Activated T-cell treated with anti-CD3 and anti-CD28 coated beads for 1 hour (primary cell): ENCODE measurements at places on chromosomes 2 and 18.

DNA sequence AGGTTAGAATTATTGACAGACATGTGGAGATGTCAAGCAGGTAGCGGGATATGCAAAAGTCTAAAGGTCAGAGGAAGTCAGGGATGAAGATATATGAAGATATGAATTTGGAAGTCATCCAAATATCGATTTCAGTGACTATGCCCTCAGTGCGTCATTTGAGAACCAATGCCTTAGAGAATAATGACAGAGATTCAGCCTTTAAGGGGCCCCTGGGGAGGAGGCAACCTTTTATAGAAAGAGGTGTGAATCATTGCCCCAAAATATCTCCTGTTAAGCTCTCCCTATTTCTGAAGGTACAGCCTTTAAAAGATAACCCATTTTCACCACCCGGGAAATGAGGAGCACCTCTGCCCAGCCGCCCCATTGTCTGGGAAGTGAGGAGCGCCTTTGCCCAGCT, 223.4 kb downstream of the NCKAP5 start:
- DNase-seq = no peak

DNA sequence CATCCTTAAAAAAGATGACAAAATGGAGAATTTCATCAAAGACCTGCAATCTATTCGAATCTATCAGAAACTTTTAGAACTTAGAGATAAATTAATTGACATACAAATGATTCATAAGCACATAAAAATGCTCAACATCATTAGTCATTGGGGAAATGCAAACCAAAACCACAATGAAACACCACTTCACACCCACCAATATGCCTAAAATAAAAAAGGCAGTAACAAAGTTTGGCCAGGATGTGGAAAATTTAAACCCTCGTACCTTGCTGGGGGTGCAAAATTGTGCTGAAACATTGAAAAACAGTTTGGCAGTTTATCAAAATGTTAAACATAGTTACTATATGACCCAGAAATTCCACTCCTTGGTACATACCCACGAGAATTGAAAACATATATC, 11.5 kb upstream of the EIF2AK3 start:
- DNase-seq = no peak

DNA sequence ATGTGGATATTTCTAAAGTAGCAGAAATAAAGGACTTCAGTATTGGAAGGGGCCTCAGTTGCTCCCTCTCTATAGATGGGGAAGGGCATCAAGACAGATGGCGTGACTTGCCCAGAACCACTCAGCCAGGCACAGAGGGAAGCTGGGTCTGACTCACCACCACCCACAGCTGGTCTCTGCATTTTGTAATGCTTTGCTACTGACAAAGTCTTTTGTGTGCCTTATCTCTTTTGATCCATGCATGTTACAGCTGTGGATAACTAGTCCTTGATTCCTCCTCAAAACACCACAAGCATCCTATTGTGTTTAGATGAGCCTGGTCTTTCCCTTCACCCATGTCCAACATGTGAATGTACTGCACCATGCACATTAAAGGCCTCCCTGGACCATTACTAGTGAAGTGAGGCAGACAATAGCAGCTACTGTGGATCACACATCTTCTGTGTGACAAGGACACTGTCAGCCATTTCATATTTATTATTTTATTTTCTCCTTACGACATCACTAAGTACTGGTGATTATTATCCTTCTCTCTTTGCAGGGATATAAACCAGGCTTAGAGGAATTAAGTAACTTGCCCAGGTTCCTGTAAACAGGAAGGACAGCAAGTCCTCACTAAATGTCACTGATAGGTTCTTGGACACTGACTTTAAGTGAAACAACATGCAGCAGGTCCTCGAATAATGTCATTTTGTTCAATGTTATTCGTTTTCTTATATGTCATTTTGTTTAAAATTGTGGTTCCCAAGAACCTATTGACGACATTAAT, 29.6 kb upstream of the IL37 start:
- DNase-seq = no peak

DNA sequence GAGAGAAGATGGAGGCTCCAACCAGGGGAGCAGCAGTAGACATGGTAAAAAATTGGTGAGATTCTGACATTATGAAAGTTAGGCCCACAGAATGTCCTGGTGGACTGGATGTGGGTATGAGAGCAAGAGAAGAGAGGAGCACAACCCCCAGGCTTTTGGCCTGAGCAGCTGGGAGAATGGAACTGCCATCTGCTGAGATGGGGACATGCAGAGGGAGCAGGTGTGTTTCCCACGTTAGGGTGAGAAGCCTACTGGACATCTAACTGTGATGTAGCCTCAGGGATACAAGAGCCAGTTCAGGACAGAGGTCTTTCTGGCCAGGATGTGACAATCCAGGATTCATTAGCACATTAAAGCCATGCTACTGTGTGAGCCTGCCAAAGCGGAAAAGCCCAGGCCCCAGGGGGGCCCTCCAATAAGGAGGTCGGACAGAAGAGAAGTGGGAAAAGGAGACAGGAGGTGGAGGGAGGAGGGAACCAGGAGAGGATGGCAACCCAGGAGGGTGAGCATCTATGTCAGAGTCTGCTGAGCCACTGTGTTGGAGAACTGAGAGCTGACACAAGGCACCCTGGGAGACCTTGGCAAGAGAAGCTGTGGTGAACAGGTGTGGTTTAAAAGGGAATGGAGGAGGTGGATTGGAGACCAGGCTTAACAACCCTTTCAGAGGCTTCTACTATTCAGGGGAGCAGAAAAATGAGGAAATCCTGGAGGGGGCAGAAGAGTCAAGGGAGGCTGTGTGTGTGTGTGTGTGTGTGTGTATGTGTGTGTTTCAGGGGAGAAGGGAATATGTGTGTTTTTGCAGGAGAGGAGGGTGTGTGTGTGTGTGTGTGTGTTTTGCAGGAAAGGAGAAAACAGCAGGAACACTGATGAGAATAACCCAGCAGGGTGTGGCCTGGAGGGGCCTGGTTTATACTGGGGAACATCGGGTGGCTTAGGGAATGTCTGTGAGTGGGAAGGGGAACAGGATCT, 10.5 kb downstream of the CYB5A start:
- no peak for DNase-seq

DNA sequence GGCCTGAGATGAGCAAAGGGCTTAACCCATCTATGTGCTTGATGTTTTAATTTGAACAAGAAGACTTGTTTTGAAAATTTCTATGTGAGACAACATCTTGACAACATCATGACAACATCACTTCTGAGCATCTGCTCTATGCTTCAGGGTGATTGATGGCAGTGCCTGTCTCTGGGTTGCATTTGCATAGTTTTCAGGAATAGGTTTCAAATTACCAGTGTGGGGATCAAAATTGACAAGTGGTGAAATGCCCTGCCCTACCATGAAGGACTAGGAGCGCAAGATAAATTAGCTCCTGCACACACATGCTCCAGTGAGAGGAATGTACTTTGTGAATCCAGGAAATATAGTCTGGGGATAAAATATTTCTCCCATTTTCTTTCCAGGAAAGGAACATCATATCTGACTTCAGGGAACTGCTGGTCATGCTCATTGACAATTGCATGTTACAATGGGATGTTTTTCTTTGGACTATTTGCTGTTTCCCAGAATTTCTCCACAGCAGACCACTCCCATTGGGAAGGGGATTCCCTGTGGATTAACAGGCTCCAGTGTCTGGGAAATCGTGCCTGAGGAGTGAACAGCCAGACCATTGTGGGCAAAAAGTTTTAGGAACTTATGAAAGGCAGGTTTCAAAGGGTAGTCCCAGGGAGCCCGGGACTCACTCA, 45.3 kb upstream of the IL1R2 start:
- DNase-seq = no peak

GRCh38 chr2:17644997-17645720, 104.7 kb downstream of the VSNL1 start:
- no peak for DNase-seq

DNA sequence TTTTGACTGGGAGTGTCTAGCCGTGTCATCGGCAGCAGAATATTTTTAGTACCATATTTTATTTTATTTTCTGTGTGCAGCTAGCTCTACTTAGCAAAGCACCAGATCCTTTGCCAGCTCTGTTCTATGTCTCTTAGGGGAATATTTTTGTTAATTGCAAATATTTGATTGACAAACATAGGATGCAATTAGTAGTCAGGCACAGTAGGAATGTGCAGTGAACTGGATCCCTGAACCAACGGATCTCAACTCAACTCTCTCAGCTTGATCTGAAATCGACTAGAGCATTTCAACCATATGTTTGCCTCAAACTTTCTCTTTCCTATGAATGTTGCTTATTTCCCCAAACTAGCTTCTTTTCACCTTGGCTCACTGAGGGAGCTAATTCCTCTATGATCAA, 998.0 kb upstream of the FANCL start:
- DNase-seq = no peak

DNA sequence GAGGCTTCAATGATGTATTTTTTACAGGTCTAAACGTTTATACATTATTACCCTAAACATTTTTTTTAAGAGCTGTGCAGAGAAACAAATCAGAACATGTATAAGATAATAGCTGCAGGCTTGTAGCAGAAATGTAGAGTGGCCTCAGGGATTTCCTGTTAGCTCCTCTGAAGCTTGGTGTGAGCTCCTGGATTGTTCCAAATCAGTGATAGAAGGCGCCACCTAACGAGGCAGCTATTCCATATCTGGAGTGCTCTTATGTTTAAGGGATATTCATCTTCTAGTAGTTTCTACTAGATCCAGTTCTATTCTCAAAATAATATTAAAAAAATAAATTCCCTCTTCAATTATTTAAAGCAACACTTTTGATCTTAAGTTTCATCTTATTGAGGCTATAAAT, 93.1 kb downstream of the LRP1B start:
- DNase-seq = no peak

- no peak for DNase-seq
Observed at GRCh38 chr18:51028201-51028805, 1.7 kb upstream of the SMAD4 start.

DNA sequence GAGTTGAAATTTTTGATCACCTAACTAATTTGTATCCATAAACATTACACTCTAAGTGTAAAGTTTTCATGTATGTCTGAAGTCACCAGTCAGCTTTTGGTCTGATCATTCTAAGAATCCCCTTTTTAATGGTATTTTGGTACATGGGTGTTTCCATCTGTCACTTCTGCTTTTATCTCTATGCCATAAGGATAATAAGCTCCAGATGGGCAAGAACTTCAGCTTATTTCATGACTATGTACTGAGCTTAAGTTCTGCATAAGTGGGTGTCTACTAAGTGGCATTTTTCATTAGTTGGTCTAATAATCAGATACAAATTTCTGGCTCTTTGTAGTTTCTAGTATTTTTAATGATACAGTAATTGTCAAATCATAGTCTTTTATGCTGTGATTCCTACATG, 20.4 kb downstream of the UBXN4 start:
- no peak for DNase-seq

- no peak for DNase-seq
Observed at GRCh38 chr2:216339456-216340279, 32.6 kb downstream of the MARCHF4 start.

- DNase-seq = peak; percentile 40
Observed at GRCh38 chr18:24014986-24015638, 558 bp downstream of the TTC39C start.

DNA sequence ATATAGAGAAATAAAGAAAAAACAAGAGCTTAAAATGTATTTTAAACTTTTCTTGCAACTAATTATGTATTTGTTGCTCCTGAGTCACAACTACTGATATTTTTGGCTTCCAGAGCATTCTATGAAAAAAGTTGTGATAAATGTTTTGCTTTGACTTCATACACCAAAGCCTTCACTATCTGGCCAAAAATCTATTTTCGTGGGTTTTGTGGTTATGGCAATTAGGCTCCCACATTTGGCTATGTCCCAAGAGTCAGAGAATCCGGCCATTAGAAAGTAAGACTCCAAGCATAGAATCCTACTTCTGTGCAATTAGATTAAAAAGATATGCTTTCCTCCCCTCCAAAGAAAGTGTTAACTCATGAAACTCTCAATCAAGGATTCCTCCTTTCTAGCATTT, 1456.1 kb upstream of the ACVR2A start:
- no peak for DNase-seq

GRCh38 chr2:235055891-235056516, 104.2 kb downstream of the SH3BP4 start:
- no peak for DNase-seq

DNA sequence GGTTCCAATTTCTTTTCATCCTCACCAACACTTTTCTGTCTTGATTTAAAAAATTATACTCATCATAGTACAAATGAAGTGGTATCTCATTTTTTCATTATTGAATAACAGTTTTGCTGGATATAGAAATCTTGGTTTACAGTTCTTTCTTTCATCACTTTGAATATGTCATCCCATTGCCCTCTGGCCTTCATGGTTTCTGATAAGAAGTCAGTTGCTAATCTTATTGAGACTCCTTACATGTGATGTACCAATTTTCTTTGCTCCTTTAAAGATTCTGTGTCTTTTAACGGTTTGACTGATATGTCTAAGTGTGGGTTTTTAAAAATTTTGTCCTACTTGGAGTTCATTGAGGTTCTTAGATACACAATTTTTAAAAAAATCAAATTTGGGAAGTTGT, 35.0 kb downstream of the SLC3A1 start:
- no peak for DNase-seq

DNA sequence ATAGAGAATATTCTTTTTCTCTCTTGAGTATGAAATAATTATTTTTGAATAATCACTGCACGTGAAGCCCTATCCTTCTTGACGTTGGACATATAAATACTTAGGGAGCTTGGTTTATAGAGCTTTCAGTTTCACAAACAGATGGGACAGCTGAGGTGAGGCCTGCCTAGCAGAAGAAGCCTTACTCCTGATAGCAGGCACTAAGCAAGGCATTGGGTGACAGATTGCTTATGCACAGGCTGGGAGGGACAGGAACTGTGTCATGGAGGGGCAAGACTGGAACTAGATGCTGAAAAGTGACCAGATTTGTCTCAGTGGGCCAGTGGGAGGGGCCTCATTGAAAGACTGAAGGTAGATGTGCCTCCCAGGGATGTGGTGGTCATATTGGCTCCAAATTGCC, 220.8 kb downstream of the NEDD4L start:
- DNase-seq = no peak

DNA sequence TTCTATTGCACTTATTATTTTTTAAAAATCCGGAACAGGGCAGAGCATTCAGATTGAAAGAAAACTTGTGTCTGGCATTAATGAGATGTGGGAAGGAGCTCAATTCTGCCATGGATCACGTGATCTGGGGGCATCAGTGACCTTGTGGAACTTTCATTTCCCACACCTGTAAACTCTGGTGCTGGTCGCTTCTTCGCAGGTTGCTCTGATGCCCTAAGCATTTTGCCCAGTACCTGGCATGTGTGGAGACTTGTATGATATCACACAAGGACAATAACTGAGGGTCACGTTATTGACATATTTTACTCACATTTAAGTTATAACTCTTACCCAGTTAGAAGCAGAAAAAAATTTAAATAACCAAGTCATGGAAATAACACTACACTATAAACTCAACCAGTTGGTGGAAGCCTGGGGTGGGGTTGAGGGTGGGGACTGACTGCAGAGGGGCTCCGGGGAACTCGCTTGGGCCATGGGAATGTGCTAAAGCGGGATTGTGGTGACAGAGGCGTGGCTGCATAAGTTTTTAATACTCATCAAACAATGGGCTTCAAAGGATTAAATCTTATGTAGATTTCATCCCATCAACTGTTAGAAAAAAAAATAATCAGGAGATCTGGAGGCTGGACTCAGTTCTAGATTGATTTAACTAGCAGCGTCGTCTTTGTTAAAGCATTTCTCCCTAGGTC, 36.5 kb downstream of the ST3GAL5 start:
- no peak for DNase-seq

GRCh38 chr18:58566556-58567292, 62.2 kb downstream of the ALPK2 start:
- DNase-seq = no peak
